ENCODE measurements at places on chromosomes 7 and 10. TPM values are rescaled to one million over a fixed set of nuclear protein-coding genes. Genes with fewer than 3 reads are reported as not detected.

DNA sequence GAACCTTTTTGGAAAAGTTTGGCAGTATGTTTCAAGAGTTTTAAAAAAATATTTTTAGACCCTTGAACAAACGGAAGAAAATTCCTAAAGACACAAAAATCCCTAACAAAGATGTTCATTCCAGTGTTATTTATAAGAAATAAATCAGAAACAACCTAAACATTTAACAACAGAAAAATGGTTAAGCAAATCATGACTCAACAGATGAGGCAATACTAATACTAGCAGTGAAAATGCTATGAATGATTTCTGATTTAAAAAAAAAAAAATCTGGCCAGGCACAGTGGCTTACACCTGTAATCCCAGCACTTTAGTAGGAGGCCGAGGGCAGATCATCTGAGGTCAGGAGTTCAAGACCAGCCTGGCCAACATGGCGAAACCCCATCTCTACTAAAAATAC is 61.0 kb downstream of the ARHGAP12 start:
- H3K27me3 ChIP-seq, result no peaks in the 10 kb centered on the region
- no peaks in the 10 kb centered on the region for H3K36me3 ChIP-seq
- peaks cover 6% of the 10 kb centered on the region for H3K4me1 ChIP-seq
- 0 out of 2 replicates have a peak overlapping the region, but pooled peaks have one; percentile 33 for H3K27ac ChIP-seq

DNA sequence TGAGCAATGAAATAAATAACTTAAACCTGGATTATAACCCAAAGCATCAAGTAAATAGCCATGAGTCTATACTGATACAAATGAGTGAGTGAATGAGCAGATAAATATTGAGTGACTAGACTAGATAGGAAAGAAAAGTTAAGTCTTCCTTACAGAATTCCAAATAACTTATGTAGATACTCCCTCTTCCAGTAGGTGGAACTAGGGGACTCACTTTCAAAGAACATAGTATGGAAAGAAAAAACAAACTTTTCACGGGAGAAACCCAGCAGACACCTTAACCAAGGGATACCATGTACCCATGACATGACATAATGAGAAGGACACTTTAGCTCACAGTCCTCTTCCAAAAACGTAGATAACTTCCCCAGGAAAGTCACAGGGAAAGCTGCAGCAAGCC is 32.2 kb downstream of the CSGALNACT2 start:
- no peaks in the 10 kb centered on the region for H3K27me3 ChIP-seq
- H3K27ac ChIP-seq, result no peak overlapping the region
- peaks cover 19% of the 10 kb centered on the region for H3K36me3 ChIP-seq
- peak; percentile 30 for DNase-seq
- peaks cover 2% of the 10 kb centered on the region for H3K4me1 ChIP-seq
- H3K4me3 ChIP-seq, result no peak overlapping the region

- no peaks in the 10 kb centered on the region for H3K36me3 ChIP-seq
- no peak for DNase-seq
- H3K4me3 ChIP-seq, result no peak overlapping the region
- no peak overlapping the region for H3K27ac ChIP-seq
- no peaks in the 10 kb centered on the region for H3K4me1 ChIP-seq
- no peaks in the 10 kb centered on the region for H3K27me3 ChIP-seq
Observed at GRCh38 chr7:125847692-125848091, 918.1 kb upstream of the POT1 start.

GRCh38 chr7:105677410-105677730 is 96.1 kb upstream of the EFCAB10 start:
- no peaks in the 10 kb centered on the region for H3K27me3 ChIP-seq
- peaks cover 4% of the 10 kb centered on the region for H3K4me1 ChIP-seq
- H3K36me3 ChIP-seq, result no peaks in the 10 kb centered on the region
- no peak for DNase-seq

DNA sequence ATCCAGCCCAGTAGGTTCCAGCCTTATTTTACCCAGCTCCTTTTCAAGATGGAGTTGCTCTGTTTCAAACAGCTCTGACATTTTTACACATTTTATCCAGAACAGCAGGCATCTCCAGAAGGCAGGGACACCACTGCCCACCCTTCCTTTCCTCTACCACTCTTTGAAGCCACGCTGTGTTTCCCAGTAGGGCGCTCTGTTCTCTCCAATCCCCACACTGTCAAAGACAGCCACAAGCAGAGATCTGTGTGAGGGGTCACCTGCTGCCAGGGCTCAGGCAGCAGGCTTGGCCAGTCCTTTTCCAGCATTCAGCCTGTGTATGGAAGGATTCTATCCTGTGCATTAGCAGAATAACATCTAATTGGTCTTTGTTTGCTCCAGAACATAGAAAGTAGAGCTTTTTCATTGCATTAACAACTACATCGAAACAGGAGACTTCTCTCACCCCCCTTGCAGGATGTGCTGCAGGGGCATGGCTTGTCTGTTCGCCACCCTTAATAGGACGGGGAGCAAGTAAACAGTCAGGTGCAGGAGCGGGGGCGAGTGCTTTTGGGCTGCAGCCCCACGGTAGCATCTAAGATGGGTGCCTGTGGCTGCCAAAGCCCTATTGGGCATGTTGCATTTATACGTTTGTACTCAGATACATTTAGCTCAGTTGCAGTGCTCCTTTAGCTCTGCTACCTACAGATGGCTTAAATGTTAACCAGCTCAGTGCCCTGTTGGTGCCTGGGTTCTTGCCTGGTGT is 326.1 kb downstream of the GALNT17 start:
- DNase-seq, result no peak
- no peaks in the 10 kb centered on the region for H3K4me1 ChIP-seq
- no peak overlapping the region for H3K27ac ChIP-seq
- H3K27me3 ChIP-seq, result no peaks in the 10 kb centered on the region

GRCh38 chr7:24764972-24765744 is 7.9 kb upstream of the GSDME start:
- H3K4me3 ChIP-seq, result no peak overlapping the region
- H3K27ac ChIP-seq, result no peak overlapping the region

- H3K4me1 ChIP-seq, result no peaks in the 10 kb centered on the region
- no peak overlapping the region for H3K4me3 ChIP-seq
- H3K27me3 ChIP-seq, result no peaks in the 10 kb centered on the region
- no peak for DNase-seq
- no peaks in the 10 kb centered on the region for H3K36me3 ChIP-seq
Observed at GRCh38 chr10:64846700-64847099, 1325.5 kb downstream of the REEP3 start.

DNA sequence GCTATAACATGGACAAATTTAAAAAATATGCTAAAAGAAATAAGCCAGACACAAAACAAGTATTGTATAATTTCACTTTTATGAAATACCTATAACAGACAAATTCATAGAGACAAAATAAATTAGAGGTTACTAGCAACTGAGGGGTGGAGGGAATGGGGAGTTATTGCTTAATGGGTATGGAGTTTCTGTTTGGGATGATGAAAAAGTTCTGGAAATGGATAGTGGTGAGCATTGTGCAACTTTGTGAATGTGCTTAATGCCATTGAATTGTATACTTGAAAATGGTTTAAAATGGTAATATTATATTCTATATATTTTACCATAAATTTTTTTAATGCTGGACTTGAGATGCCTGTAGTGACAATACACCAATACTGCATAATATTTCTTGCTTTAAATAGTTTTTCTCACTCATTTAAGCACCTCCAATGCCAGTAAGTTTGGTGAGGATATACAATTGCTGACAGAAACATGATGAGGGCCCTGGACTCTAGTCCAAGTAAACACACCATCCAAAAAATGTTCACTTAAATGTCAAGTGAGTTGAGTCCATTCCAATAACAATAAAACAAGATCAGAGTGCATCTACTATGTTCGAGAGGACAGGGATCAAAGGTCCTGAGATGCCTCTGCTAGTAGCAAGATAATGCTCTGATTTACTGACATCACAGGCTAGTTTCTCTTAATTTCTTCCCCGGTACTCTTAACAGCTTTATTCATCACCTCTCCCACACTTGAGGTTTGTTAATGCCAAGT is 71.9 kb downstream of the NT5C2 start:
- H3K4me1 ChIP-seq, result peaks cover 6% of the 10 kb centered on the region
- no peaks in the 10 kb centered on the region for H3K27me3 ChIP-seq
- H3K36me3 ChIP-seq, result peaks cover 4% of the 10 kb centered on the region
- peak overlapping the region; percentile 85 for H3K27ac ChIP-seq
- DNase-seq, result peak; percentile 31

DNA sequence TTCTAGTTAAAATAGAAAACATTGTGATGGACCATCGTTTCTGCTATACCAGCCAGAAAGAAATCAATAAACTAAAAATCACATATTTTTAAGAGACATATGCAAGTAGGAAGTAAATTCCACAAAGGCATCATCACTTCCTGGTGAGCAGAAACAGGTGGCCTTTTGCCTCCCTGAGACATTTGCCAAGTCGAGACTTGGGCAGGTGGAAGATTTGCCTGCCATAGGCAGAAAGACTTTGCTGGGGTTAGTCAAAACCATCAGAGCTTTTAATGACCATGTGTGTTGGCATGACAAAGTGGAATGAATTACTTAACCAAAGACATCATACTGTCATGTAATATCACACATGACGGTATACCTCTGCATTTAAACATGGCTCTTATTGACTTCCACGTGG is 66.0 kb upstream of the FGL2 start:
- H3K27ac ChIP-seq, result no peak overlapping the region
- peaks cover 1% of the 10 kb centered on the region for H3K36me3 ChIP-seq
- H3K4me3 ChIP-seq, result no peak overlapping the region
- no peak for DNase-seq
- H3K4me1 ChIP-seq, result peaks cover 18% of the 10 kb centered on the region
- H3K27me3 ChIP-seq, result no peaks in the 10 kb centered on the region

DNA sequence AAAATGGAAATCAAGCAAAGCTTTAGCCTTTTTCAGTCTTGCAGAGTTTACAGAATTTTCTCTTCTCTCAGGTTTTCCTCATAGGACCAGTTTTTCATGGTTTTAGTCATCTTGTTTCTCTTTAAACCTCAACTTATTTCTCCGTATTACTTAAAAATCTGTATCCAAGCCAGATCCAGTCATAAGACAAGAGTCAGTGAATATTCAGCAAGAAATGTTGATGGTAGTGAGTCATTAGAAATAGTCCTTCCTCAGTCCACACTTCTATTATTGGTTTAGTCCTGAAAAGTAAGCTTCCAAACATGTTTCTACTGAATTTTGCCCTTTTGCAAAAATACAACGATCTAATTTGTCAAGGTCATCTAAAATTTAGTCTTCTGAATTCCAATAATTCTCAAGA is 107.0 kb downstream of the VIM start:
- no peak overlapping the region for H3K27ac ChIP-seq
- peak; percentile 84 for DNase-seq
- no peak overlapping the region for H3K4me3 ChIP-seq
- no peaks in the 10 kb centered on the region for H3K4me1 ChIP-seq
- no peaks in the 10 kb centered on the region for H3K27me3 ChIP-seq

GRCh38 chr7:40057292-40057691 is 77.1 kb downstream of the MPLKIP start:
- peak; percentile 20 for DNase-seq
- 0 out of 2 replicates have a peak, but pooled peaks cover 2% of the 10 kb centered on the region for H3K4me1 ChIP-seq
- H3K4me3 ChIP-seq, result no peak overlapping the region

DNA sequence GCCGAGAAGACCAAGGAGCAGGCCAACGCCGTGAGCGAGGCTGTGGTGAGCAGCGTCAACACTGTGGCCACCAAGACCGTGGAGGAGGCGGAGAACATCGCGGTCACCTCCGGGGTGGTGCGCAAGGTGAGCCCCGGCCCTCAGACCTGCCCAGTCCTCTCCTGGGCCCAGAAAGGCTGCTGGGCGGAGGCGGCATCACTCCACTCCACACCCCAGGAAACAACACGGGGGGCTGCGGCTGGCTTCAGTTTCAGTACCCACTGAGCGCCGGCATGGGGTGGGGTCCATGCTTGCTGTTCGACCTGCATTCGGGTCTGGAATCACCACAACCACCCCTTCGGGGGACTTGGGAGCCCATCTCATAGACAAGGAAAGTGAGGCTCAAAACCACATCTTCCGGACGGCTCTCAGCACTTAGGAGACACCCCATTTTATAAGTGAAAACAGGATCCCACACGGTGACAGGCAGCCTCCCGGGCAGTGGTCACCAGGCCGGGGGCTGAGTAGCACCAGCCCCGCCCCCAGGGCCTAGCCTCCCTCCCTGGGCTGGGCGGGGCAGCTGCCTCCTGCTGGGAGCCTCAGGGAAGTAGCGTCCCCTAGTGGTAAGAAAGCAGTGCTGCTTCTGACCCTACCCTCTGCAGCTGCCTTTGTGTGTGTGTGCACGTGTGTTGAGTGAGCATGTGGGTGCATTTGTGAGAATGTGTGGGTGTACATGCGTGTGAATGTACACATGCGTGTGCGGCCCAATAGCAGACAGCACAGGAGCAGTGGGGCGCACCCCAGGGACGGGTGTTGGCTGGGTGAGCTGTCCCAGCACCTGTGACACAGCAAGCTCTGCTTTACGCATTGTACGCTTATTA is 1.8 kb downstream of the SNCG start:
- H3K27ac ChIP-seq, result no peak overlapping the region
- H3K27me3 ChIP-seq, result no peaks in the 10 kb centered on the region
- H3K4me3 ChIP-seq, result no peak overlapping the region
- H3K36me3 ChIP-seq, result no peaks in the 10 kb centered on the region

The PLAU gene
- total RNA-seq, result 115 TPM

The PLAC9 gene
- total RNA-seq, result 1.6 TPM

The RARRES2 gene
- total RNA-seq, result not detected

The TMEM236 gene
- total RNA-seq, result not detected

The TEX47 gene
- total RNA-seq, result not detected

Measured in IMR-90 (cell line).